ENCODE measurements at places on chromosomes 13 and 19.

DNA sequence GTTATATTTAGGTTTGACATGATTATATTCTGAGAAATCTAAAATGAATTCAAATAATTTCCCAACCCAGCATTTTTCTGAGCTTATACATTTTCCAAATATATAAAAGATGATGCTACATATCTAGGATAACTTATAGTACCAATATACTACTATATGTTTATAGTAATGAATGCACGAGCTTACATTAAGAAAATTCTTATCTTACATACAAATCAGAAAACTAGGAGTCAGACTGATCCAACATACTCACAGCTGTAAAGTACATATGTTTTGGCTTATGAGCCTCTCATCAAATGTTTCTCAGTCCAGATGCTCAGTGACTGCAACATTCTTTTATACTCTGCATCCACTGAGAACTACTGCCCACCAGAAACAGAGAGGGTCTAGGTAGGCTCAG, 491.3 kb upstream of the KLF12 start:
- DNase-seq, result peak; percentile 47

GRCh38 chr13:31869582-31869981, 130.3 kb downstream of the RXFP2 start:
- DNase-seq, result no peak

GRCh38 chr19:58557221-58558065, 968 bp downstream of the UBE2M start:
- no peak for DNase-seq

DNA sequence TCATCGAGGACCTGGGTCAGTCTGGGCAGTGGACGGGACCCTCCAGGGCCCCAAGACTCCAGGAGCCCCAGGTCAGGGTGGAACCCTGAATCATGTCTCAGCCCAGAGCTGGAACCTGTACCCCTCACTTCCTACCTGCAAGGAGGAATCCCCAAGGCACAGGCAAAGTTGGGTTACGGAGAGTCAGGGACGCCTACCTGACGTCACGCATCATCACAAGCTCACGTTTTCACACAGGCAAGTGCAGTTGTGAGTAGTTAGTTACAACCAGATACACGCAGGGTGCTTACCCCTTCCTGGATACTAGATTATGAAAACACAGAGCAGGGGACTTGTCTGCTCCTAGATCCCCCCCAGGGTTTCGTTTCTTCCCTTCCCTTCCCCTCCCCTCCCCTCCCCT, 1.9 kb downstream of the RETN start:
- no peak for DNase-seq

- DNase-seq, result no peak
These were observed 1.0 kb downstream of the EPOR start for GRCh38 chr19:11382898-11383705.

DNA sequence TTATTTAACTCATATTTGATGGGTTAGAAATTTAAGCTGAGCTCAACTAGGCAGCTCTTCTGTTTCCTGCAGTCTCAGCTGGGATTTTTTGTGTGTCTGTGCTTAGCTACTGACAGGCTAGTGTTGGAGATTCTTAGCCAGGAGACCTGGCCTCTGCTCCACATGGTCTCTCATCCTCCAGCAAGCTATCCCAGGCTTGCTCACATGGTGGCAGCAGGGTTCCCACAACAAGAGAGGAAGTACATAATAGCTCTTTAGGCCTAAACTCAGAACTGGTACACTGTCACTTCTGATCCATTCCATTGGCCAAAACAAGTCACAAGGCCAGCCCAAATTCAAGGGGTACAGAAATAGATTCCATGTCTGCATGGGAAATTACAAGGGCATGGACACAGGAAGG, 406.2 kb downstream of the SUCLA2 start:
- DNase-seq, result no peak

GRCh38 chr19:41442473-41443355, at the start of gene ERICH4:
Gene ERICH4, plus strand, starts transcription at chr19:41443156. Its CDS starts 14 bp downstream, at chr19:41443170.
- no peak for DNase-seq

Data from fibroblast of skin of left quadriceps (primary cell).